Activated CD4-positive, alpha-beta memory T cell treated with anti-CD3 and anti-CD28 coated beads for 36 hours (primary cell): ENCODE measurements at places on chromosomes 16 and 17.

DNA sequence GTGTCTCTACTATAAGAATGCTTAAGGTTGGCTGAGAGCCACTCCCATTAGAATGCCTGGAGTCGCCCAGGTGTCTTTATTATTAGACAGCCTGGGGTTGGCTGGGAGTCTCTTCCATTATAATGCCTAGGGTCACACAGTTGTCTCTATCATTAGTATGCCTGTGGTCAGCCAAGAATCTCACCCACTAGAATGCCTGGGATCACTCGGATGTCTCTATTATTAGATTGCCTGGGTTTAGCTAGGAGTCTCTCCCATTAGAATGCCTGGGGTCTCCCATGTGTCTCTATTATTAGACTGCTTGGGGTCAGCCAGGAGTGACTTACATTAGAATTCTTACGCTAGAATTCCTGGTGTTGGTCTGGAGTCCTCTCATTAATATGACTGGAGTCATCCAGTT, 2255.3 kb downstream of the TP53TG3F start:
- no peak for DNase-seq

- no peak for DNase-seq
These were observed 14.7 kb downstream of the TMC5 start for GRCh38 chr16:19432429-19432828.

- no peak for DNase-seq
These were observed 29.7 kb downstream of the SLC5A11 start for GRCh38 chr16:24875466-24875865.

DNA sequence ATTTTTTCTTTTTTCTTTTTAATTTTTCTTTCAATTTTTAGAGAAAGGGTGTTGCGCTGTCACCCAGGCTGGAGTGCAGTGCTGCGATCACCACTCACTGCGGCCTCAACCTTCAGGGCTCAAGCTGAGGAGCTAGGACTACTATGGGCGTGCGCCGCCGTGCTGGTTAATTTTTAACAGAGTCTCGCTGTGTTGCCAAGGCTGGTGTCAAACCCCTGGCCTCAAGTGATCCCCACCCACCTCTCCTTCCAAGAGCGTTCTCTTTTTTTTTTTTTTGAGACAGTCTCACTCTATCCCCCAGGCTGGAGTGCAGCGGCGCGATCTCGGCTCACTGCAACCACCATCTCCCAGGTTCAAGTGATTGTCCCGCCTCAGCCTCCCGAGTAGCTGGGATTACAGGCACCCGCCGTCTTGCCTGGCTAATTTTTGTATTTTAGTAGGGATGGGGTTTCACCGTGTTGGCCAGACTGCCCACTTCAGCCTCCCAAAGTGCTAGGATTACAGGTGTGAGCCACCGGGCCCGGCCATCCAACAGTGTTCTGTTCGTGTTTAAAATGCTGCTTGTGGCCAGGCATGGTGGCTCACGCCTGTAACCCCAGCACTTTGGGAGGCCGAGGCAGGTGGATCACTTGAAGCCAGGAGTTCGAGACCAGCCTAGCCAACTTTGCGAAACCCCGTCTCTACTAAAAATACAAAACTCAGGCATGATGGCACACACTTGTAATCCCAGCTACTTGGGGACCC, 14.5 kb upstream of the RPL13 start:
- DNase-seq: no peak

DNA sequence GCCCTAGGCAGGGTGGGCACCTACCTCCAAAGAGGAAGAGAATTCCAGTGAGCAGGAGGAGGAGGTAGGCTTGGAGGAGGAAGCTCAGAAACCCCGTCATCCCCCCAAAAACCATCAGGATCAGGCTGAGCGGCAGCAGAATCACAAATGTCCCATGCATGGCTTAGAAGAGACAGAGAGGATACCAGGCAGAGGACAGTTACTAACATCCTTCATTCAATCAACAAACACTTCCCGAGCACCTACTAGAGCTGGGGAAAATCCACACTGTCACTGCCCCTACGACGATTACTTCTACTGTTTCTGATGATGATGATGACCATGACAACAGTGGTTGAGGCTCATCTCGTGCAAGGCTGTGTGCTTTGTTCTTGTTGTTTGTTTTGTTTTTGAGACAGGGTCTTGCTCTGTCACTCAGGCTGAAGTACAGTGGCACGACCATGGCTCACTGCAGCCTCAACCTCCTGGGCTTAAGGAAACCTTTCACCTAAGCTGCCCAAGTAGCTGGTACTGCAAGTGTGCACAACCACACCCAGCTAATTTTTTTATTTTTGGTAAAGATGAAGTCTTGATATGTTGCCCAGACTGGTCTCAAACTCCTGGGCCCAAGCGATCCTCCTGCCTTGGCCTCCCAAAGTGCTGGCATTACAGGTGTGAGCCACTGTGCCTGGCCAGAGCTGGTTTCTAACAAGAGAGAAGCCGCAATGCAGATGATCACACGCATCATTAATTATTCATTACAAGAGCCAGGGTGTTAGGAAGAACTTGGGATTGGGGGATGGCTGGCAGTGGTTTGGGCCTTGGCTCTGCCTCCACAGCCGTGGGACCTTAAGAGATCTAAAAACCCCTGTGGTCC, 18.0 kb downstream of the TMEM114 start:
- no peak for DNase-seq

- no peak for DNase-seq
These were observed 242.0 kb downstream of the HS3ST3A1 start for GRCh38 chr17:13359774-13360173.

DNA sequence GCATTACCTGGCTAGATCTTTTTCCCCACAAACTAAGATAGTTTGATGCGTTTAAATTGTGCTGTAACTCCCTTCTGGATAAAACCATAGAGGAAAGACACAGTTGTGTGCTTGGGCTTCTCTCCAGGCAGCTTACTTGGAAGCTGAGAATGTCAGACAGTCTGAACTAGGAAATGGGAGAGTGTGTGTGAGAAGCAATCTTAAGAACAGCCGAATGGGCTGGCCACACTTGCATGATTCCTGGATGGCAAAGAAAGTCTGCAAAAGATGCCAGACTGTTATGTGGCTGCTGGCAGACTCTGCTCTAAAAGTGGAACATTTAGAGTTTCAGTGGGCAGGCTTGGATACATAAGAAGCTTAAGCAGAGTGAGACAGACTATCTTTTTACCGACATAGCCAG, 384.3 kb upstream of the PSMD7 start:
- DNase-seq: no peak

- DNase-seq: no peak
These were observed 11.2 kb downstream of the CA4 start for GRCh38 chr17:60160829-60161501.

DNA sequence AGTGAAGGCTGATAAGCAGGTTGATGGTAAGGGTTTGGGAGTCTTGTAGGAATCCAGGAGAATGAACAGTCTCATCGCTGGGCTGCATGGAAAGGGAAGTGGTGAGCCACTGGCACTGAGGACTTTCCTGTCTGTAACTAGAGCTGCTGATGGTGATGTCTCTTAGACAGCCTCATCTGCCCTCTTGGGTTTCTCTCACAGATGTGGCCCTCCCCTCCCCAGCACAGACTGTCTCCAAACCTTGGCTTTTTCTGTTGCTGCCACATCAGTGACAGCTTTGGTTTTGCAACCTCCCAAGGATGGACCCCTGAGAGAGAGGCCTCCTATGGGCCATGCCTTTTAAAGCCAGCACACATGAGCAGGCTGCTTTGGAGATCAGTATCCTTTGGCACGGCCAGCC, 16.9 kb downstream of the PLCG2 start:
- no peak for DNase-seq

DNA sequence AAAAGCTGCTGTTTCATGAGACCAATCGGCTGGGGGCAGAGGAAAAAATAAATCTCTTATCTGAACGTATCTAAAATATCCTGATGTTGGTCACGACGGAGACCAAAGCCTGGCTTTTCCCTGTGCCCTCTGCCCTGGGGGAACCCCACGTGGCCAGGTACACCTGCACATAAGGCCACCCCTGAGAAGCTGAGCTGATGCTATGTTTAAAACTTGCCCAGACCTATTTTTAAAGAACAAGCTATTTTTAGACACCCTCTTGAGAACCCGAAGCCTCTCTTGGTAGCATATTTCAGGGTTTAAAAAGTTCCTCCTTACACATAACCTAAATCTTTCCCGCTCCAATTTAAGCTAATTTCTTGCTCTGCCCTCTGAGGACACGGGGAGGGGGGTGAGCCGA, 210.4 kb downstream of the GSG1L start:
- DNase-seq: no peak
